Hair follicular keratinocyte (primary cell): ENCODE measurements at places on chromosomes 12 and 14. TPM values are rescaled to one million over a fixed set of nuclear protein-coding genes. Genes with fewer than 3 reads are reported as not detected.

ANKS1B gene
- not detected in 2 replicates for total RNA-seq

SMIM41 gene
- total RNA-seq = not detected in 2 replicates

TMTC2 gene
- total RNA-seq = 2.4 and 3.1 TPM in 2 replicates

IFNG gene
- not detected in 2 replicates for total RNA-seq

SLC6A12 gene
- total RNA-seq = not detected in 2 replicates

ADAMTS20 gene
- not detected in 2 replicates for total RNA-seq

OR6S1 gene
- not detected in 2 replicates for total RNA-seq

RERG gene
- not detected in 2 replicates for total RNA-seq

LRIG3 gene
- 23.0 and 36.2 TPM in 2 replicates for total RNA-seq

COCH gene
- total RNA-seq = 0.23 TPM in 1 of 2 replicates, not detected in the other

ASPG gene
- total RNA-seq = not detected in 2 replicates

PRMT5 gene
- total RNA-seq = 88.4 and 111 TPM in 2 replicates

HCAR2 gene
- 0.61 and 2.1 TPM in 2 replicates for total RNA-seq

ADCY6 gene
- total RNA-seq = 5.7 and 11.2 TPM in 2 replicates

HNRNPA1 gene
- total RNA-seq = 545 and 687 TPM in 2 replicates

BBS10 gene
- total RNA-seq = 5.4 and 6.5 TPM in 2 replicates

HOXC5 gene
- 1.6 and 3.1 TPM in 2 replicates for total RNA-seq

KRT5 gene
- total RNA-seq = 12,420 and 12,774 TPM in 2 replicates
